ENCODE measurements at places on chromosomes 5 and 9. TPM values are rescaled to one million over a fixed set of nuclear protein-coding genes. Genes with fewer than 3 reads are reported as not detected.

SLC36A2 gene
- 0.03 TPM for polyA plus RNA-seq

BTNL9 gene
- 11.9 TPM for polyA plus RNA-seq

GRCh38 chr9:98571643-98572042 lies 137.1 kb downstream of the GABBR2 start:
- DNase-seq, result no peak

GRCh38 chr9:135924628-135925338 lies 17.4 kb upstream of the CAMSAP1 start:
- no peak for DNase-seq

- DNase-seq, result no peak
Observed at GRCh38 chr5:31113101-31113500, 80.4 kb upstream of the CDH6 start.

Data from urinary bladder (tissue), 4 donors.